ENCODE measurements at places on chromosomes 4 and X.

DNA sequence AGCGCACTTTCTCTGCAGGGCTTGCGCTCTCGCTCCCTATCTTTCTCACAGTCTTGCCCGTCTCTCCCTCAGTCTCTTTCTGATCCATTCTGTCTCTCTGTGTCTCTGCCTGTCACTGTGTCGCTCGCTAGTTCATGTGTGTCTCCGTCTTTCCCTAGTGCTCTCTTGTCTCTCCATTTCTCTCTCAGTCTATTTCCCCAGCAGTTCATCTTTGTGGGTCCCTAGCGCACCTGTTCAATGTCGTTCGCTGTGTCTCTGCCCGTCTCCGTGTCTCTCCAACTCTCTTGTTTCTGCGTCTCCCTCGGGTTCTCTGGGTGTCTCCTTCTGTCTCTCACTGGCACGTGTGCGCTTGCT lies 1.5 kb downstream of the GPR101 start:
- no peak for DNase-seq

DNA sequence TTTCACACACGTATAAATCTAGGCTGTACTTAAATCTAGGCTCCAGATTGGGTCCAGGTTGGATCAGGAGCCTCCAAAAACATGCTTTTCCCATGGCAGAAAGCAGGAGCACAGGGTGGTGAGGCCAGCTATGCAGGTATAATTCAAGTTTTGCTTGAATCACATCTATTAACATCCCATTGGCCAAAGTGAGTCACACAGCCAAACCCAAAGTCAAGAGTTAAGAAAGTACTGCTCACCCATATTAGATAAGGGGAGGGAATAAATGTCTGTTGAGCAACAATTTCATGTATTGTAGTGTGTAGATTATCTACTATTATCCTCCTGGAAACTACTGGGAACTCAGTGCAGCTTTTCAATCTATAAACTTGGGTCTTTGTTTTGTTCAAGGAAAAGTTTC lies 12.8 kb downstream of the SUPT20HL2 start:
- no peak for DNase-seq

- DNase-seq = no peak
Measured at GRCh38 chr4:107065201-107065600, 29.1 kb upstream of the DKK2 start.

GRCh38 chr4:53010318-53010717 lies 148.2 kb downstream of the RASL11B start:
- no peak for DNase-seq

DNA sequence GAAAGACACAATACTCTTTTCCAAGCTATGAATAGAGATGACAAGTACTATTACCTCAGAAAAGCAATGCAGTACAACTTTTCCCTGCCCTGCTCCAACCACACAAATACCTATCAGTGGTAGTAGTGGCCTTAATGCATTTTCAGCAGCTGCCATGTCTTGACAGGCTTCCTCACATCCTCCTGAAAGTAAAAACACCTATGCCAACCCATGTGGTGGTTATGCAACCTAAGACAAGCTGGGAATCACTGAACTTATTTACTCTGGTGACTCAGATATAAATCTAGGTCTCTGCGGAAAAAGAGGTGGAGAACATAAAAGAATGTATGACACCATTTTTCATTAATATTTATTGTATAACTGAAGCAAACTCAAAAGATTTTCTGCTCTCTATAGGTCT lies 14.5 kb downstream of the WDFY3 start:
- no peak for DNase-seq

- DNase-seq = no peak
Measured at GRCh38 chr4:82017680-82018079, 356.1 kb downstream of the HNRNPD start.

- DNase-seq = no peak
Measured at GRCh38 chr4:37936889-37937498, 23.2 kb upstream of the PTTG2 start.

DNA sequence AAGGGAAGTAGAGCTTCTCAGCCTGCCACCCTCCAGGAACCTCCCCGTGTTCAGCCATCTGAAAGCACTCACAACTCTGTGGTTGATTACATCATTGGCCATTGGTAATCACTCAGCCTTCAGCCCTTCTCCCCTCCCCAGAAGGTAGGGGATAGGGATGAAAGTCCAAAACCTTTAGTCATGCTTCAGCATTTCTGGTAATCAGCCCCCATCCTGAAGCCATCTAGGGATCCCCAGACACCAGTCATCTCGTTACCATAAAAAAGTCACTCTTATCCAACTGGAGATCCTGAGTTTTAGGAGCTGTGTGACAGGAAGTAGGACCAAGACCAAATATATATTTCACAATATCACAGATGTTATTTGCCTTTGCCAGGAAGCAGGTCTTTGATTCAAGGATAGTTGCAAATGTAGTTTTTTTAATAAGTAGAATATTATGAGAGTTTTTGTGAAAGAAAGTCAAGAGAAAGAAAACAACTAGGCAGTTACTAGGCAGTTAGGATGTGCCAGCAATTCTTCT lies 364.6 kb upstream of the NOCT start:
- DNase-seq = no peak

GRCh38 chrX:65576160-65576559 lies 41.6 kb upstream of the LAS1L start:
- no peak for DNase-seq

GRCh38 chr4:138499627-138500026 lies 257.5 kb upstream of the SLC7A11 start:
- no peak for DNase-seq

GRCh38 chr4:56728512-56728911 lies 47.4 kb upstream of the HOPX start:
- DNase-seq = no peak

DNA sequence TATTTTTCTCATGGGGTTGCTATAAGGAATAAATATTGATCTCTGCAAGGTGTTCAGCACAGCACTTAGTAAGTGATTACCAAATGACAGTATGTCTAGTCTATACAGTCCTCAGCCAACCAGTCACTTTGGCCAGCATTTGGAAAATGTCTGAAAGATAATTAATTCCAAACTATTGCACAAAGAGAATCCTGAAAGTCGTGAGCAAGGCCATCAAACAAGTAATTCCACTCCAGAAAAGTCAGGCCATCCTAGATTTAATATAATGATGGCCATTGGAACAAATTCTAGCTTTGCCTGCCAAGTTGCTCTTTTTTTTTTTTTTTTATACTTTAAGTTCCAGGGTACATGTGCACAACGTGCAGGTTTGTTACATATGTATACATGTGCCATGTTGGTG lies 96.6 kb downstream of the SHROOM3 start:
- DNase-seq = no peak

DNA sequence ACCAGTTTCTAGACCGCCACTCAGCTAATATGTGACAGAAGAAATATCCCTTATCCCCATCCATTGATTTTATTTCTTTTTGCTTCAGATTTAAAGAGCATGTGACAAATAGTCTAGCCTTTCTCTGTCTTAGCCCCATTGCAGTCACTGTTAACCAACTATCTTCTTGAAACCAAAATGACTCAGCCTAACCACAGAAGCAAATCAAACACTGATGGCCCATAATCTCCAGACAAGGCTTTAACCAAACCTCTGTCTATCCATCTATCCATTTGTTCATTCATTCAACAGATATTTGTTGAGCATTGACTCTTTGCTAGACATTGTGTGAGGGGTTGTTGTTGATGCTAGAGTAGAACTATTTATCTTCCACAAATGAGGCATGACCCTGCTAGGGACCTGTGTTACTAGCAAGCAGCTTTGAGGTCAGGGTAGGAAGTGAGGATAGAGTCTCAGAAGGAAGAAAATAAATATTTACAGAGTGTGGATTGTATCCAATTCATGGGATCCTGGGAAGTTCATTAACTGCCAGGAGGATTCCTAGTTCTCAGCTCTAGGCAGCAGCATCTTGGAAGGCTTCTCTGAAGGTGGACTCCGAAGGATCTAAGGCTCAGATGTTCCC lies 22.5 kb downstream of the HNRNPH2 start:
- no peak for DNase-seq

- DNase-seq = no peak
Measured at GRCh38 chr4:122334828-122335227, 44.0 kb upstream of the ADAD1 start.

DNA sequence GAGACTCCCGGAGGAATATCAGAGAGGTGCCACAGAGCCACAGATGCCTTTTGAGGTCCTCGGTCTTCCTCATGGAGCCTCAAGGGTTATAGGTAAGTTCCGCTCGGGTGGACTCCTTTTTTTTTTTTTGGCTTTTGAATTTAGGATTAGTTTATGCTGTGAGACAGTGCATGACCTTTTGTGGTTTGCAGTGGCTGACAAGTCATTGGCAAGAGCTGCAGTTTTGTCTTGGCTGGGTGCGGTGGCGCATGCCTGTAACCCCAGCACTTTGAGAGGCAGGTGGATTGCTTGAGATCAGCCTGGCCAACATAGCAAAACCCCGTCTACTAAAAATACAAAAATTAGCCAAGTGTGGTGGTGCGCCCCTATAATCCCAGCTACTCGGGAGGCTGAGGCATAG lies 4.5 kb upstream of the GRSF1 start:
- DNase-seq = no peak

DNA sequence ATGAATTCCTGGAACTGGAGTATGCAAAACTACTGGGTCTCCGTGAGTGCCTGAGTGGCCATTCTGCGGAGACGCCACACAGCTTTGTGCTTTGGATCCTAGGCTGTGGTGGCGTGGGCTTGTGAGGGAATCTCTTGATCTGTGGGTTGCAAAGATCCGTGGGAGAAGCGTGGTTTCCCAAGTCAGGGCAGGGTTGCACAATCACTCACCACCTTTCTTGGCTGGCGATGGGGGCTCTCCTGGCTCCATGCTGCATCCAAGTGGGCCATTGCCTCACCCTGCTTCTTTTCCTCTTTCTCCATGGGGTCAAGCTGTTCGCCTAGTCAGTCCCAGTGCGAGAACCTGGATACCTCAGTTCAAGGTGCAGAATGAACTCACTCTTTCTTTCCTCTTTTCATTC lies 62.5 kb downstream of the SLAIN2 start:
- DNase-seq = no peak

DNA sequence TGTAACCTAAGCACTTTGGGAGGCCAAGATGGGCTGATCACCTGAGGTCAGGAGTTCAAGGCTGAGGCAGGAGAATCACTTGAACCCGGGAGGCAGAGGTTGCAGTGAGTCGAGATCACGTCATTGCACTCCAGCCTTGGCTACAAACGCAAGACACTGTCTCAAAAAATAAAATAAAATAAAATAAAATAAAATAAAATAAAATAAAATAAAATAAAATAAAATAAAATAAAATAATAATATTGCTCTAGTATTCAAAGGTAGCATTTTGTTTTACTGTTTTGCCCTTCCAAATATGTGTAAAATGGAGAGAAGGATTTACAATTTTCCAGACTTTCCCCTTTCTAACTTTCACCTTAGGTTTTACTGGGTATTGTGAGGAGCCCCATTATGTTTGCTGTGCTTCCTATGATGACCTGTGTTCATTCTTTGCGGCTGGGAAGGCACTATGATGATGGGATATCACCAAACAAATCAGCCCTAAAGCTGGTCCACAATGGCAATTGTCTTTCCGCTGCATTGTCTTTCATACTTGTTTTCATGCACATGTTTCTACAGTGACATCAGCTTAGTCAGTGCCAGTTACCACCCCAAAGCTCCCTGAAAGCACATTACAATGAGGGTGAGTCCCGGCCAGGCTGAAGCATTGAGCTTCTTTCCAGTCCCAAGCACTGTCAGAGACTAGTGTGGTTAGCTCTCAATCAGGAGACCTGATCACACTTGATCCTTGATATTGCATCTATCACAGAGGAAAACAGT lies 50.8 kb downstream of the DTHD1 start:
- no peak for DNase-seq

GRCh38 chrX:97397371-97397770 lies 513.7 kb downstream of the RPA4 start:
- no peak for DNase-seq

GRCh38 chrX:134846042-134846441 lies 144.7 kb upstream of the SMIM10 start:
- DNase-seq = no peak

DNA sequence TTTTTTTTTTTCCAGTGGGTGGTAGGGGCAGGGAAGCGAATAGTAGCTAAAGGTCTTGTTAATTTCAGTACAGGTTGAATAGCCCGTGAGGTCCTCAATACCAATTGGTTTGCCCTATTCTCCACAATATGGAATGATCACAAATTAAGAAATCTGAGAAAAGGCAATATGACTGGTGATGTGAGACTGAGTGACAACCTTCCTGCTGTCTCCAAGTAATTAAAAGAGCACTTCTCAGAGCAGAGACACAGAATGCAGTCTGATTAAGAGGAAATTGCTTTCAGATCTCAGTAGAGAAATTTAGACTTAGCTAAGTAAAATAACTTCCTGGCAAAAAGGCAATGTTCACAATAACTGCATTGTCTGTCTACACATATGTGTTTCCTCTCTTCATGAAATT lies 23.0 kb downstream of the GPR174 start:
- DNase-seq = no peak

DNA sequence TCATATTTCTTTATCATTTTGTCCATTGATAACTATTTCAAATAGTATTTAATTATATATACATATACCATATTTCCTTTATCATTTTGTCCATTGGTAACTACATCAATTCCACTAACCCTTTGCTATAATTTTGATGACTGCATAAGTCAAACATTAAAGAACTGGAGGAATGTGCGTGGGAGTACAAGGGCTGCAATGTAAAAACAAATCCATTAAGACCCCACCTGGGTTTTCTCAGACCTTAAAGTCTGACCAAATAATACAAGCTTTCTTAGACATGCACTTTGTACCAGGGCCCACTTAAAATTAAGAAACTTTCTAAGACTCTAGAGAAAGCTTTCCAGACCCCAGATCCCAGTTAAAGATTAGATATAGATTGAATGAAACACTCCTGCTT lies 1622.4 kb upstream of the PCDH10 start:
- no peak for DNase-seq

DNA sequence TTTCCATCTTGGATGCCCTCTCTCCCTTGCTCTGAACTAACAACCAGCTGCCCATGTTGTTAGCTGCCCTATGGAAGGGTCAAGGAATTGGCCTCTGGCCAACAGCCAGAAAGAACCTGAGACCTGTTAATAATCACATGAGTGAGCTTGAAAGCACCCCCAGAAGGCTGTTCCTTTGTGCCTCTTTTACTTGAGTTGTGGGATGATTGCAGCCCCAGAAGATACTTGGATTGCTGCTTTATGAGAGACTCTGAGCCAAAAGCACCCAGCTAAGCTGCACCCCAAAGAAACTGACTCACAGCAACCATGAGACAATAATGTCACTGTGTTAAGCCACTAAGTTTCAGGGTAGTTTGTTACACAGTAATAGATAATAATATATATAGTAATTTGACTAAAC lies 73.3 kb downstream of the FRYL start:
- no peak for DNase-seq

GRCh38 chrX:9196961-9197640 lies 163.2 kb upstream of the FAM9B start:
- DNase-seq = no peak

- DNase-seq = no peak
Measured at GRCh38 chrX:68939868-68940267, 111.0 kb downstream of the EFNB1 start.
